ENCODE measurements at places on chromosomes 12 and 14.

GRCh38 chr12:19799895-19800602 lies 360.8 kb downstream of the AEBP2 start:
- DNase-seq: no peak

DNA sequence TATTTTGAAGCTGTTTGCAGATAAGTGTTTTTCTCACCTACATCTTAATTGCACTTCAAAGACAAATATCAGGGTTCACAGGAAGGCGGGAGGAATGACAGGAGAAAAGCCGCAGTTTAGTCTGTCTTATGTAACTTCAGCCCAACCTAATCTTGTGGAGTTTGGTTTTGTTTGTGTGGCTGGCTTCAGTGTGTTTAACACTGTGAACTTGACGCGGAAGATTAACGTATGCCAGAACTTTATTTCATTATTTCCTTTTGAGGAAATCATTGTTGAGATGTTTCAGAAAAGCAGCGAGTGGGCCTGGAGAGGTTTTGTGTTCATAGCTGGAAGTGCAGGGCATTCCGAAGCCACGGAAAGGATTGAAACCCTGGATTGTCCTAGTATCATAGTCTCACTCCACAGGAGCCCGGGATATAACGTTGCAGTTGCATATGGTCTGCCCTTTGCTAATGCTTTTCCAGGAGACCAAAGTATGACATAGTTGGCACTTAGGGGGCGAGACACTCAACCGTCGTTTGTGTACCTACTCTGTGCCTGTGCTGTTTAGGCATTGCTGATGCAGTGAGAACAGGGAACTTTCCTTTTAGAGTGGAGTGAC lies 2.0 kb downstream of the PELI2 start:
- DNase-seq: no peak

GRCh38 chr14:87349921-87350320 lies 643.1 kb downstream of the GALC start:
- no peak for DNase-seq

DNA sequence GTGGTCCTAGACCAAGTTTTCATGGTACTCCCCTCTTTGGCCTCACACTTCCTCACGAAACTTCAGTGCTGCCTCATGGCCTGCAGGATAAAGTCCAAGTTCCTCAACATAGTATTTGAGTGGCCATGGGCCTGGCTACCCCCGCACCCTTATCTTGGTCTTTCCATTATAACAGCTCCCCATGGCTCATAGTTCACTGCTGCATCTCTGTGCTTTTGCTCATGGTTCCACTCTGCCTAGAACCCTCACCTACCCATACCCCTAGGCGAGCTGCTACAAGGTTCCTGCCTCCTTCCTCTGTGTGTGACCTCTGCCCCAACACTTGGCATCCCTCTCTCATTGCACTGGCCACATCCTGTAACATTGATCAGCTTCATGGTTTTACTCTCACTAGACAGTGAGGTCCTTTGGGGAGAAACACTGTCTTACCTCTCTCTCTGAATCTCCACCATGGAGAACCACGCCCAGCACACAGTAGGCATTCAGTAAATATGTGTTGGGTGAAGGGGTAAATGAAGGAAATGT lies 158.9 kb downstream of the GPR65 start:
- DNase-seq: no peak

DNA sequence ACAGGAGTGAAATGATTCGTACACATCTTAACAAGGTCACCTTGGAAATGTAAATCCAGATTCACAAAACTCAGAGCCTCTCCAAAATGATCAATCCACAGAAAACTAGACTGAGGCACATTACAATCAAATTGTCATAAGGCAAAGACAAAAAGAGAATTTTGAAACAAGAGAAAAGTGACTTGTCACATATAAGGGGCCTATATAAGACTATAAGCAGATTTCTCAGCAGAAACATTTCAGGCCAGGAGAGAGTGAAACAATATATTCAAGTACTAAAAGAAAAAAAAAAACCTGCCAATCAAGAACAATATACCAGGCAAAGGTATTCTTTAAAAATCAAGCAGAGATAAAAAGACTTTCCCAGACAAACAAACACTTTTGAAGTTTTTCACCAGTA lies 429.1 kb downstream of the BCAT1 start:
- no peak for DNase-seq

DNA sequence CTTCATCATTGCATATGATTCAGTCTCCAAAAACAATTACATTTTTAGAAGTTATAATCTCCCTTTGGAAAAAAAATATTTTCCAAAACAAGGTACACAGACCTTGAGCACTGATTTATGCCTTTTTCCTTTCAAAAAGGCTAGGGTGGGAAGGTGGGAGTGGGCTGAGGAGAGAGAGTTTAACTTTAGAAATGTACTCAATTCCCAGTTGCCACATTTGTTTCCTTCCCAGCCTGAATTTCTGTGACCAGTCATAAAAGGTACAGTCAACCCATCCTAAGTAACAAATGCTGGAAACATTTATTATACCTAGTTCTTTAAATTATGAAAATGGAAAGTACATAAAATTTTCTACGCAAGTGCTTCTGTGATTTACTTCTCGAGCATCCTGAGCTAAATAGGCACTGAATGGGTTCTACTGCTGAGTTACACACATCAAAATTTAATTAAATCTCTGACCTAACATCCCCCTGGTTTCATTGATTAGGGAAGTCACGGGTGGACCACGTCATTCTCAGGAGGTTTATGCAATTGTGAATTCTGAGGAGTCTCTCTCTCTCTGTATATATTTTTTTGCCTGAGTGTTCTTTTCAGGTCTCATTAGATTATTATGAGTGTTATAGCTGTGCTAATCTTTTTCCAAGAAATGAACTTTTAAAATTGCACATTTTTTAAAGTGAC lies 371.8 kb downstream of the BTG1 start:
- DNase-seq: no peak

GRCh38 chr12:118377884-118378470 lies 1.6 kb downstream of the SUDS3 start:
- DNase-seq: peak; percentile 42

- DNase-seq: no peak
Observed at GRCh38 chr12:121955258-121956237, 37.2 kb downstream of the CFAP251 start.

- no peak for DNase-seq
Observed at GRCh38 chr12:92334552-92334951, 188.9 kb upstream of the BTG1 start.

DNA sequence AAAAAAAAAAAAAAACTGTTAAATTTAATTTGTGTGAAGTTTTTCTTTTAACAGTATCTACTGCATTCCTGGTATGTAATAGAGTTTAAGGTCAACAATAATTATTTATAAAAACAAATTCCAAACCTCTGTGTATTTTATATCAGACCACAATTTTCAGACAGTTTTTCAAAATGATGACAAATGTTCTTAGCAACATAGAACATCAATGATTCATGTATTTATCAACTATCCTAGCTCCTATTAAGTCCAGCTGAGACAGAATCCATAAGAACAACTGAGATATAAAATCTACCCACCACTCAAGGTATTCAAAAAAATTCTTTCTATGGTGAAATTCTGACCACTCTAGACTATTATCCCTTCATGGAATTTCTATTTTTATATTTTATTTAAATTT lies 144.5 kb downstream of the EPS8 start:
- DNase-seq: no peak

- no peak for DNase-seq
Observed at GRCh38 chr14:77986773-77987172, 183.4 kb upstream of the NRXN3 start.

- DNase-seq: no peak
Observed at GRCh38 chr12:119374635-119375034, 40.1 kb downstream of the CCDC60 start.

DNA sequence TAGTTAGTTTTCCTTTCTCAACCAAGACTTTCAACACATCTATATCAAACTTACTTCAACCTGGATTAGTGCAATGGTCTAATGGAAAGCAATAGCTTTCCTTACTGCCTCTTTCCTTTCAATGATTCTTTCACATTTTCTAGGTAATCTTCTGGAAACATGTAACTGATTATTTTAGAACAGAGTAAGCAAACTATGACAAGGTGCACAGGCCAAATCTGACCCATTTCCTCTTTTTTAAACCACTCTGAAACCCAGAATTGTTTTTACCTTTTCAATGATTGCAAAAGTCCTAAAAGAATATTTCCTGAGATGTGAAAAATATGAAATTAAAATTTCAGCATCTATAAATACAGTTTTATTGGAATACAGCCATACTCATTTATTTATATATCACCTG lies 81.6 kb upstream of the TMTC2 start:
- DNase-seq: no peak

DNA sequence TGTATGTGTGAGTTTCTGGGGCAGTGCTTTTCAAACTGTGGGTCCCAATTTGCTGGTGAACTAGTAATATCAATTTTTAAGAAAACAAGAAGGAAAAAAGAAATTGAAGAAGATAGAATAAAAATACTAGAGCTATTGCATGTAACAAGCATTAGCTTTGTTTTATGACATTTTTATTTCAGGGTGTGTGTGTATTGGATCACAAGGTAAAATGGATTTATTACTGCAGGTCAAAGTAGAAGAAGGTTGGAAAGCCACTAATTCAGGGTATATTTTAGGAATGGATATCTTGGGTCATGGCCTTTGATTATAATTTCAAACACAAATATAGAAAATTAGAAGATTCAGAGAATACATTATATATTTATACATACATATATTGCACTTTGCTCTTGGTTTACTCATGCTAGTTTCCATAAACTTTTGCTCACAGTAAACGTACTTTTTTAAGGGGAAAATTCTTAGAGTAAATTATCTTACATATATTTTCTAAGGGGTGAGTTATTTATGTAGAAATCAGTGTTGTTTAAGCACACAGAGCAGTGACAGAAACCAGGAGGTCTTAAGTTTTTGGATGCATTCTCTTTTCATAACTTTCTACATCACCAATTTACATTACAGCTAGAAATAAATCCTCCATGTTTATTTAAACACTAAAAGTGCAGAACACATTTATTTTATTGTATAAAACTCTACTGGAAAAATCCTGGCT lies 34.5 kb upstream of the PPM1A start:
- no peak for DNase-seq

- no peak for DNase-seq
Observed at GRCh38 chr14:95322651-95323050, 2.9 kb upstream of the CLMN start.

DNA sequence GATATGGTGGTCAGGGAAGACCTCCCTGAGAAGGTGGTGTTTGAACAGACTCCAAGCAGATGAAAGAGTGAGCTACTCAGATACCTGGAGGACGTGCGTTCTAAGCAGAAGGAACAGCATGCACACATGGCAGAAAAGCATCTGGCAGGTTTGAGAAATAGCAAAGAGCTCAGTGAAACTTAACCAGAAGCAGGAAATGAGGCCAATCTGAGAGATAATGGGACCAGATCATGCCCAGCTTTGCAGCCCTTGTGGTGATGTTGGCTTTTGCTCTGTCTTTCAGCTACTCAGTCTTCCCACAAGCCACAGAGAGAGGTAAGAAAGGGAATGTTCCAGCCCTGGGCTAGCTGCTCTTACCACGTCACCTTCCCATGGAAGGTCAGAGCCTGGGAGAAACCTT lies 176.3 kb upstream of the GSC start:
- DNase-seq: no peak

- no peak for DNase-seq
Observed at GRCh38 chr14:94582851-94583250, 1.6 kb downstream of the SERPINA5 start.

- no peak for DNase-seq
Observed at GRCh38 chr12:24398605-24399004, 449.1 kb upstream of the SOX5 start.

DNA sequence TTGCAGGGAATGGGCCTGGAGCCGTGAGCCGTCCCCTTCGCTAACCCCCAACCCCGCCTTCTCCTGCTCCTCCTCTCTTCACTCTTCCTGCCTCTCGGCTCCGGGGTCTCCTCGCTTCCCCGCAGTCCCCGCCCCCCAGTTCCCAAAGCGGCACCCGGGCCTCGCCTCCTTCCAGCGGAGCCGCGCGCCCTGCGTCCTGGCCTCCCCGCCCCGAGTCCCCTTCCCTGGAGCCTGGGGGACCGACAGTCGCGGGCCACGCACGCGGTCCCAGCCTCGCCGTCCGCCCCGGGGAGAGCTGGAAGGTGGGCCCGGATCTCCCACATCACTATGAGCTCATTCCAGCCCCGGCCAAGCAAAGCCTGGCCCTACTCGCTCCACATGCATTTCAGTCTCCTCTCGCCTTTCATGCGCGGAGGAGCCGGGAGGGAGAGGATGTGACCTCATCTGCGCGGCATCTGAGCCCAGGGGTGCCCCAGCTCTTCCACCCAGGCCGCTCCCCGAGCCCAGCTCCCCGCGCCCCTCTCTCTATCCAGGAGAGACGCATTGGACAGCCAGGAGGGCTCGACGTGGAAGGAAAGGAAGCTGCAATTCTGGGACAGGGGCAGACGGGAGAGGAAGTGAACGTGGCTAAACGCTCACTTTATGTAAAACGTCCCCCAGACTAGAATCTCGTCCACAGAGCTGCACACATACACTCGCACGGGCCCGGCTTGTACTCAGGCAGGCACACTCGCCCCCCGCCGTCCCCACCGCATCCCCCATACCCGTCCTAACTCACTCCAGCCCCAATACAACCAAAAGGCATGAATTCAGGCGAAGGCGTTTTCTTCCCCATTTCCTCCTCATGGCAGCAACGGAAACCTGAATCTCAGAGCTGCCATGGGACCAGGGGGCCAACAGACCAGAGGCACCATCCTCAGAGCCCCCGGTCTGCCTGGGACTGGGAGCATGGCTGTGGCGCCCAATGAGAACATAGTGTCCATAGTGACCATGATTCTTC lies 108.7 kb upstream of the CCND2 start:
- peak; percentile 15 for DNase-seq

DNA sequence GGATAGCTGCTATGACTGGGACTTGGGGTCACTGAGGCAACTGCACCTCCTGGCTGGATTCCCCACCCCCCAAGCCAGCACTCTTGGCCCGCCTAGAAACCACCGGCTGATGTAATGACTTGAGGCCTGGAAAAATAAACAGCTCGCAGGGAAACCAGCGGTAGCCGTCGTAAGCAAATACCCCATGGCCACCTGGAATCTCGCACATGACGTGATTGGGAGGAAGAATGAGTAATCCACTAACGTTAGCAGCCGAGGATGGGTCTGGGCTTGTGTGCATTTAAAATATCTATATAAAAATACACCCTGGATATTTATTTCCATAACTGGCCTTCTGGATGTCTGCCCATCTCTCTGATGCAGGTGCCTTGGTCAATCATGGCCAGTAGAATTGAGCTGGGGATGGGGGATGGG lies 120.1 kb downstream of the SMOC1 start:
- DNase-seq: no peak

DNA sequence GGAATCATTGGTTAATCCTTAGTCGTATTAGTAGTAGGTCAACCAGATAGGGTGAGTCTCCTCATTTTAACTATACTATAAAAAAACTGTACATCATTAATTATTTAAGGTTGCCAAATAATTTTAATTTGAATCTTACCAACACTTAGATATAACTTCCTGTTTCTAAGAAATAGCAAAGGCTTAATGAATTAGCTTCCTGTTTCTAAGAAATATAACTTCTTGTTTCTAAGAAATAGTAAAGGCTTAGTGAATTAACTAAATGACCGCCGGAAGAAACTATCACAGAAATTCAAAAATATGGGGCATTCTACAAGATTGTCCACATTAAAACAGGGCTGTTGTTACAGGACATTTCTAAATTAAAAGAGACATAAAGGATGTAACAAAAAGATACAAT lies 392.9 kb upstream of the FOXG1 start:
- DNase-seq: no peak

Measured in activated CD4-positive, CD25-positive, alpha-beta regulatory T cell (primary cell).